ENCODE measurements at places on chromosomes 4 and X.

GRCh38 chr4:81845761-81846160 is 374.1 kb upstream of the RASGEF1B start:
- DNase-seq: no peak

DNA sequence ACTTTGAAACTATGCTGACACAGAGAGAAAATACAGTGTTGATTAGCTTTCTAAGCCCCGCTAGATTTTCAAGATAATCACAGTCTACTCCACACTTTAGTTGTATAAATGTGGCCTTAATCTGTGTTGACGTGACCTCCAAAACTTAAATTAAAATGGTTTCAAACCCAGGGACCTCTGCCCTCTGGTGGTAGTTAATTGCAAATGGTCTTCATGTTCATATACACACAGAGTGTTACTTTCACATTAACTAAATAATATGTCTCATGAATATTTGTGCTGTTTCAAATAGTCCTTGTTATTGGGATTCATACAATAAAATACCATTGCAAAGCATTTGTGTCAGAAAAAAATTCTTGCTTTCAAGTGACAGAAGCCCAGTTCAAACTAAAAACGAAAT is 64.3 kb downstream of the TASL start:
- no peak for DNase-seq

DNA sequence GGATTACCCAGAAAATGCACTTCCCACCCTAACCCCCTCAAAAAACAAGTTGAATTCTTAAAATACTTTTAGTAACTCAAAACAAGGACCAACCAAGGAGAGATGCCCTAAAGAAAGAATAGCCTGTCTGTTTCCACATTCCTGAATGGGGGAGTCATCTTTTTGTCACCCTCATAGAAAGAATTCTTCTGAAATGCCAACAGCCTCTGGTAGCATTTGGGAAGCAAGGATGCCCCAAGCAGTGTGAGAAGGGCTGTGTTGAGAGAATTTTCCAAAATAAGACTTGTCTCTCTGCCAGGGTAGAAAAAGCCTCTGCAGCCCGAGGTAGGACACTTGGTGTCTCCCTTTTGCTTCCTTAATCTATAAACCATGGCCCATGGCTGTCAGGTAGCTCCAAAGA is 173.1 kb upstream of the VCX3A start:
- DNase-seq: no peak

- DNase-seq: no peak
These were observed 41.8 kb upstream of the RLIM start for GRCh38 chrX:74656079-74656745.

GRCh38 chr4:98967786-98968329 is 27.7 kb upstream of the METAP1 start:
- DNase-seq: no peak

- no peak for DNase-seq
These were observed 616.9 kb downstream of the FSTL5 start for GRCh38 chr4:161546902-161547301.

- no peak for DNase-seq
These were observed 26.7 kb downstream of the FAM156B start for GRCh38 chrX:52923781-52924241.

- DNase-seq: no peak
These were observed 24.1 kb upstream of the COQ2 start for GRCh38 chr4:83308672-83309071.

DNA sequence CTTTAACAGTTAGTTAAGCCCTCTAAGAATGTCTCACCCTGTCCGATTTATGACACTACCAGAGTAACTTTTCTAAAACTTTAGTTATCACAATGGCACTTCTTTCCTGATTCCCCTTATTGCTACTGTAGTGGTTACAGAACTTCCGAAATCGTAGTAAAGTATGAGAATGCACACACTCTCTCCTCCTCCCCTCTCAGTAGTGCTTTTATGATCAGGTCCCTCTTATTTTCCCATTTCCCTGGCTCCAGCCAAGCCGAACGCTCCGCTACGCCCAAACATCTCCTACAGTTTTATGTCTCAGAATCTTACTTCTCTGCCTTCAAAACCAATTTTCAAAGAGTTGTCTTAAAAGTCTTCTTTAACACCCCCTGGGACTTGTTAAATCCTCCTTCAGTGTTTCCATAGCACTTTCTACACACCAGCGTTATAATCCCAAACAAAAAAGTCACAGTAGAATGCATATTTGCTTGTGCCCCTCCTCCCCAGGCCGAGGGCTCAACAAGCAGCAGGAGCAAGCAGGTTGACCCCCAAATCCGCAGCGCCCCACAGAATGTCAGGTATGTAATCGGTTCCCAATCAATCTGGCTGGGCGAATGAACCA is 671 bp downstream of the HPF1 start:
- DNase-seq: no peak

GRCh38 chr4:10003666-10004065 is 17.6 kb downstream of the SLC2A9 start:
- DNase-seq: peak; percentile 72

DNA sequence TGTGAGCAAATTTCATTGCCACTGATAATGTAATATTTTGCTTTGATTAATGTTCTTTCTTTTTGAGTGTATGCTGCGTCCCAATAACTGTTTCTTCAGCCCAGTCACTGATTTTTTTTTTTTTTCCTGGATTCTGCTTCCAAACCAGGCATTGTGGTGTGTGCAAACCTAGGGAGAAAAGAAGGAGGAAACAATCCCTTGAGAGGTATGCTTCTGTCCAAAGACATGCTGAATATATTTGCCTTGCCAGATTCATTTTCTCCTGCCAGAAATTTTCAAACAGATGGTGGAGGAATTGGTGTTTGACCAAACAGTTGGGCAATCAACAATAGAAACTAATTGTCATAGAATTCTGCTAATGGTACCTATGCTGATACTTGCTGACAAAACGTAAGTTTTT is 753.6 kb downstream of the RPA4 start:
- no peak for DNase-seq

DNA sequence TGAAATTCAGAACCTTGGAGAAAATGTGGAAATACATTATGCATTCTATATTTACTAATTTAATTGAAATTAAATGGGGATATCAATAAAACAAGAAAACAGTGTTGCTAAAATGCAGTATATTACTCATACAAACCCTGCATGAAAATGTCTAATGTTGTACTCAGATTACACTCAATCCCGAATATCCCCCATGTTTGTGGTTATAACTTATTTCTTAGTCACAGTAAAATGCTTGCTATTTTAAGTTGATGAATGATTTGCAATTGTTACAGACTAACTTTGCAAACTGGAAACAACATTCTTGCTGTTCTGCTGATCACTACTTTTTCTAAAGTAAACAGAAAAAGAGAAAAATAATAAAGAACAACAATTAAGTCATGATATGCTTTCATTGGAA is 33.1 kb upstream of the ANXA10 start:
- no peak for DNase-seq

- no peak for DNase-seq
These were observed 287.6 kb downstream of the PAPSS1 start for GRCh38 chr4:107432451-107432850.

GRCh38 chr4:122764821-122765215 is 32.3 kb downstream of the BBS12 start:
- no peak for DNase-seq

DNA sequence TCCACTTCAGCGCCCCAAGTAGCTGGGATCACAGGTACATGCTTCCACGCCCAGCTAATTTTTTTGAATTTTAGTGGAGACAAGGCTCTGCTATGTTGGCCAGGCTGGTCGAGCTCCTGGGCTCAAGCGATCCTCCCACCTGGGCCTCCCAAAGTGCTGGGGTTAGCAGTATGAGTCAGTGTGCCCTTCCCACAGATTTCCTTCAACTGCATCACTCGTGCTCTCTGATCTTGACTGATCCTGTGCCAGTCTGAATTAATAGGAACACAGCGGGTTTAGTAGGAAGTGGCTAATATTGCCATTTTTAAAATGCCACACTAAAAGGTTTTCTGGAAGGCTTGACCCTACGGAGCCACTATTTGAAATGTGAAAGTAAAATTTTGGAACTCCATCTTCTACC is 4.3 kb upstream of the SHROOM2 start:
- DNase-seq: no peak

GRCh38 chr4:10108818-10109783 is 7.5 kb downstream of the WDR1 start:
- peak; percentile 82 for DNase-seq

- no peak for DNase-seq
These were observed 928.1 kb downstream of the FAT4 start for GRCh38 chr4:126242679-126243390.

DNA sequence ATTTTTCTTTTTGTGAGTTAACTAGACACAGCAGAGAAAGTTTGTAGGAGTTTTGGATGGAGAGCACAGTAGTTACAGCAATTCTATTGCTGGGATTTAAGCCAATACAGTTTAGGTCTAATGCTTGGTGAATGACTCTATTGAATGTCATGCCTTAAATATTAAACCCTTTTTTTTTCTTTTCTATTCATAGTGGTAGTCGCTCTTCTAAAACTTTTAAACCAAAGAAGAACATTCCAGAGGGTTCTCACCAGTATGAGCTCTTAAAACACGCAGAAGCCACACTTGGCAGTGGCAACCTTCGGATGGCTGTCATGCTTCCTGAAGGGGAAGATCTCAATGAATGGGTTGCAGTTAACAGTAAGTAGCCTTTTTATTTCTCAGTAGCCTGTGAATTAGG is 34.8 kb upstream of the DCK start:
- DNase-seq: no peak

GRCh38 chrX:1147611-1148515 is 64.6 kb downstream of the CRLF2 start:
- DNase-seq: no peak

GRCh38 chr4:139642364-139642763 is 23.3 kb upstream of the MGST2 start:
- DNase-seq: no peak

DNA sequence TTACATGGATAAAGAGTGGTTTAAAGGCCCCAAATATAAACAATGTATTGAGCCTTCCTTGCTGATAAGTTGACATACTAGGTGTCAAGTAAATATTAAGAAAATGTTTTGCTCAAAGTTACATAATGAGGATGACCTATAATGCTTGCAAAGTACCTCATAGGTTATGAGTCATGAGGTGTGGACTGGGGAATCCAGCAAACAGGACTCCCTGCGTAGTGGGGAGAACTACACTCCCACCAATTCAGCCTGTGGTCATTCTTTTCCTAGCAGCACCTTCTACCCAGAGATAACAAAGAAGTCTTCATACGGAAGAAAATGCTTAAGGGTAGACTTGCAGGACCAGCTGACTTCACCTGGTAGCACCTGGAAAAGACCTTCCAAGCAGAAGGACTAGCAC is 418.9 kb upstream of the CPEB2 start:
- no peak for DNase-seq

- no peak for DNase-seq
These were observed 144.6 kb downstream of the SH3KBP1 start for GRCh38 chrX:19742826-19743225.

- DNase-seq: peak; percentile 74
These were observed 140.6 kb upstream of the BANK1 start for GRCh38 chr4:101649790-101650515.

- no peak for DNase-seq
These were observed 1.1 kb upstream of the UBE2D3 start for GRCh38 chr4:102828497-102828808.

- DNase-seq: no peak
These were observed 3.3 kb downstream of the TRIM2 start for GRCh38 chr4:153207567-153207966.

DNA sequence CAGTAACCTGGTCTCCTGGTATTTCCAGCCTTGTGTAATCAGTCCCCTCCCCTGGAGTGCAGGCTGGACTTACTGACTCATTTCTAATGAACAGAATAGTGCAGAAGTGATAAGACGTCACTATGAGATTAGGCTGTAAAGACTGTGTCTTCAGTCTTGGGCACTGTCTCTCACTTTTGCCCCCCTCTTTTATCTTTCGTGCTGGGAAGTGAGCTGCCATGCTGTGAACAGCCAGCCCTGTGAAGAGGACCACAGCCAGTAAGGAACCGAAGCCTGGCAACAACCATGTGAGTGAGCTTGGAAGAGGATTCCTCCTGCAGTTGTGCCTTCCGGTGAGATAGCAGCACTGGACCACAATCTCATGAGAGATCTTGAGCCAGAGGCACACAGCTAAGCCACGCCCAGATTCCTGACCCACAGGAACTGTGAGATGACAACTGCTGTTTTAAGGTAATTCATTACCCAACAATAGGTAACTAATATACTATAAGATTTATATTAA is 67.5 kb upstream of the GPR34 start:
- no peak for DNase-seq

DNA sequence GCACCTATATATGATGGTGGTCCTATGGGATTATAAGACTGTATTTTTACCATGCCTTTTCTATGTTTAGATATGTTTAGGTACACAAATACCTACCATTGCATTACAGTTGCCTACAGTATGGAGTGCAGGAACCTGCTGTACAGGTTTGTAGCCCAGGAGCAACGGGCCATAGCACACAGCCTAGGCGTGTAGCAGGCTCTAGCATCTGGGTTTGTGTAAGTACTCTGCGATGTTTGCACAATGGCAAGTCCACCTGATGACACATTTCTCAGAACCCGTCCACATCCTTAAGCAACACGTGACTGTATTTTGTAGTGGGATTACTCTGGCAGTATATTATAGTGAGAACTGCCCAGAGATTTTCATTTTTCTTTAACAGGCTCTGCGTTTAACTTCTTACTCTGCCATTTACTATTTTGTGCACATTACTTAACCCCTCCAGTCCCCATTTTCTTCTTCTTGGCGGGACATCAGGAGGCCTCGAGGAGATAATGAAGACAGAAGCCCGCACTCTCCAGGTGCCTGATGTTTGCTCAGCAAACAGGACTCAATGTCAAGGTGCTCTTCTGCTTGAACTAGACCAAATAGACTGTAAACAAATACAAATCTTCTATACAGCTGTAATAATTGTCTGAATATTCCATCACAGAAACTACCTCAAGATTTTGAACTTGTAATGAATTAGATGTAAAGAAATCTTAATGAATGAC is 102.0 kb upstream of the PDLIM3 start:
- peak; percentile 46 for DNase-seq

GRCh38 chrX:2220296-2220695 is 280.5 kb downstream of the DHRSX start:
- no peak for DNase-seq

DNA sequence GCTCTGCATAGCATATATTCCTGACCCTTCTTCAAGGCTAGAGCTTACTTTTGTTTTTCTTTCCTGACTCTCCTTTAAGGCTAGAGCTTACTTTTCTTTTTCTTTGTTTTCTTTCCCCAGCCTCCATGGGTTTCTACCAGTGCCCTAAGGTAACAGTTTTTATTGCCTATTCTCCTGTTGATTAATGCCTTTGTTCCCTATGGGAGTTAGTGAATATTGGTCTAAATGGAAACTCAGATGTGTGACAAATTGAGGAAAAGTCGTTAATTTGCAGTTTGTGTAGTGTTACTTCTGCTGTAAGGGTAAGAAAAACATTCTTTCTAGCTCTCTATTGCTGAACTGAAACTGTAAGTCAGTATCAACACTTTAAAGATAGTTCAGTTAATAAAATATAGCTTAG is 358.7 kb downstream of the IL15 start:
- DNase-seq: no peak

GRCh38 chr4:153468587-153468986 is 2.4 kb downstream of the TMEM131L start:
- DNase-seq: no peak
